ENCODE measurements at places on chromosomes 6 and 20. TPM values are rescaled to one million over a fixed set of nuclear protein-coding genes. Genes with fewer than 3 reads are reported as not detected.

RCAN2 gene
- total RNA-seq: 0.85 TPM

CNBD2 gene
- total RNA-seq: 2.7 TPM

BPIFB4 gene
- total RNA-seq: not detected

GGTLC1 gene
- total RNA-seq: not detected

ZNF311 gene
- total RNA-seq: 2.3 TPM

MC3R gene
- total RNA-seq: not detected

BPI gene
- not detected for total RNA-seq

PRSS16 gene
- 0.19 TPM for total RNA-seq

TINAG gene
- total RNA-seq: not detected

IFT52 gene
- total RNA-seq: 32.6 TPM

CSNK2B gene
- 140 TPM for total RNA-seq

SRMS gene
- not detected for total RNA-seq

KCNS1 gene
- 0.58 TPM for total RNA-seq

OR2H2 gene
- not detected for total RNA-seq

HLA-DRA gene
- total RNA-seq: 0.38 TPM

KCNQ5 gene
- 5.1 TPM for total RNA-seq

PACRG gene
- under 0.01 TPM for total RNA-seq

TPBG gene
- 61.9 TPM for total RNA-seq

C4B gene
- total RNA-seq: 1.9 TPM

MCHR2 gene
- not detected for total RNA-seq

TNXB gene
- 10.4 TPM for total RNA-seq

FGD2 gene
- total RNA-seq: not detected

OOEP gene
- not detected for total RNA-seq

Data from regular cardiac myocyte (primary cell).